Substantia nigra (tissue), 51 donors: ENCODE measurements at places on chromosomes 6 and 20.

- no peak for DNase-seq
These were observed 119.9 kb upstream of the PREP start for GRCh38 chr6:105522626-105523322.

DNA sequence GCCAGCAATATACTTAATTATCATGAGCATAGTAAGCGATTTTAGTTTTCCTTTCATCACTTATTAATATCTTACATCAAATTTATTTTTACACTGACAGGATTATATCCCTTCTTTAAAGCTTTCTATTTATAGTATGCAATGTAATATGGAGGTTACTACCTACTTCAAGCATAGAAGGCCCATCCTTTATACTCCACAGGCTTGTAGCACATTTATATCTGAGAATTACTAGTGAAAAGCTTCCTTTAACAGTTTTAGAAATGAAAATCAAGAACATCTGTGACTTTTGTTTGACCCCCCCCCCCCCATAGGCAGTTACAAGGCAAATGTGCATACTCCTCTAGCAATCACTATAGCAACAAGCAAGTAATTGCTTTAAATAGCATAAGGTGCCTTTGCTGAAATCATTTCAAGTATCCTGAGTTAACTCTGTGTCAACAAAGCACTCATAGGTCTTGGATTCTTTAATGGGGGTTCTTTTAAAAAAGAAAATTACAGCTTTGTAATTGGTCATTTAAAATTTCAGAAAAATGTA, 917.7 kb downstream of the PHF3 start:
- no peak for DNase-seq

GRCh38 chr6:15491255-15491985, 171.4 kb downstream of the DTNBP1 start:
- DNase-seq: peak; percentile 74

GRCh38 chr20:47686545-47686944, 98.7 kb downstream of the SULF2 start:
- no peak for DNase-seq

DNA sequence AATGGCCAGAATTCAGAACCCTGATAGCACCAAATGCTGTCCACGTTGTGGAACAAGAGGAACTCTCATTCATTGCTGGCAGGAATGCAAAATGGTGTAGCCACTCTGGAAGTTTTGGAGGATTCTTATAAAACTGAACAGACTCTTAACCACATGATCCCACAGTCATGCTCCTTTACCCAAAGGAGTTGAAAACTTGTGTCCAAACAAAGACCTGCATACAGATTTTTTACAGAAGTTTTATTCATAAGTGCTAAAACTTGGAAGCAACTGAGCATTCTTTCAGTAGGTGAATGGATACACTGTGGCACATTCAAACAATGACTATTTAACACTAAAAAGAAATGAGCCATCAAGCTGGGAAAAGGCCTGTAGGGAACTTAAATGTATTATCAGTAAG, 32.5 kb downstream of the PREP start:
- no peak for DNase-seq

GRCh38 chr20:32484225-32484957, 100.7 kb downstream of the NOL4L start:
- no peak for DNase-seq

DNA sequence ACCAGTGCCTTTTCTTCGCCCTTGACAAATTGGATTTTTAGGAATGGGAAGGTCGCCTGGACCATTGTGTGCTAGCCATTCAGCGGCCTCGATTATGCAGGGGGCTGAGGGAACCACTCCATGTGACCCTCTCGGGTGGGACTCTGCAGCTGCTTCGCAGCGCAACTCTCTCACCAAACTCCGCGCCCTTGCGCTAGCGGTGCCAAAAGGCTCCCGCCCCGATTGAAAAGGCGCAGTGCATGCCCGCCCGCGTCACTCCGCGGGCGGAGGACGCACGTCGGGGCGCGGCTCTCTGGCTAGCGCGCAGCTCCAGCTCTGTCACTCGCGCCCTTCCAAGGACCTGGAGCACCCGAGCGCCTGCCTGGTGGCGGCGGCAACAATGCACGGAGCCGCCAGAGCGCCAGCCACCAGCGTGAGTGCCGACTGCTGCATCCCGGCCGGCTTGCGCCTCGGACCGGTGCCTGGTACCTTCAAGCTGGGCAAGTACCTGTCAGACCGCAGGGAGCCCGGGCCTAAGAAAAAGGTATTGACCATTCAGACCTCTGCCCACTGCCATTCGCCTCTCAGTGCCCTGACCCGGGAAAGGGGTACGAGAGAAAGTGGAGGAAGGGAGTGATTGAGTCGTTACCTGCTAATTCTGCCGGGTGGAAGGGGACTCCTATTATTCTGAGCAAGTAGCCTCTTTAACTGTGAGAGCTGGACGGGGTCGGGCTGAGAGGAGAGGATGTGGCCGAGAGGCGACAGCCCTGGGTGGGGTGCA, at the start of gene PRDM13:
Gene PRDM13 (plus strand): TSS at position 178 of the 760 bp plus-strand sequence. CDS start 202 bp downstream, at position 380.
- DNase-seq: no peak

- no peak for DNase-seq
These were observed 14.6 kb upstream of the MYB start for GRCh38 chr6:135166515-135166914.

DNA sequence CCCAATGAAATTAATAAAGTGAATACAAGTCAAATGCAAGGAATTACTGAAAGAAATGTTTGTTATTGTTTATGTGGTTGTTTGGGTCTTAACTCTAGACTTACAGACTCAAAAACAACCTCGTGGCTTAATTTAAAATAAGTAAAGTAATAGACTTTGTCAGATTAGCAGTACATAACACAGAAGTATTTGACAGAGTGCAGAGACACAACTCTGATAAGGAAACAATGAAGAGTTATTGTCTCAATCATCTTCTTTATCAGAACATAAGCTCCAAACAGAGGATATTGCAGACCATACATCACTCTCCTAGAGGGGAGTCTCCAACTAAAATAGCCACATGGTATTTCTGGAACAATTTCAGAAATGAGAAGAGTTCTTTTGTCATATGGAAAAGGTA, 487.7 kb upstream of the HS3ST5 start:
- DNase-seq: no peak

- DNase-seq: no peak
These were observed 275.1 kb upstream of the SGK1 start for GRCh38 chr6:134593024-134593423.

DNA sequence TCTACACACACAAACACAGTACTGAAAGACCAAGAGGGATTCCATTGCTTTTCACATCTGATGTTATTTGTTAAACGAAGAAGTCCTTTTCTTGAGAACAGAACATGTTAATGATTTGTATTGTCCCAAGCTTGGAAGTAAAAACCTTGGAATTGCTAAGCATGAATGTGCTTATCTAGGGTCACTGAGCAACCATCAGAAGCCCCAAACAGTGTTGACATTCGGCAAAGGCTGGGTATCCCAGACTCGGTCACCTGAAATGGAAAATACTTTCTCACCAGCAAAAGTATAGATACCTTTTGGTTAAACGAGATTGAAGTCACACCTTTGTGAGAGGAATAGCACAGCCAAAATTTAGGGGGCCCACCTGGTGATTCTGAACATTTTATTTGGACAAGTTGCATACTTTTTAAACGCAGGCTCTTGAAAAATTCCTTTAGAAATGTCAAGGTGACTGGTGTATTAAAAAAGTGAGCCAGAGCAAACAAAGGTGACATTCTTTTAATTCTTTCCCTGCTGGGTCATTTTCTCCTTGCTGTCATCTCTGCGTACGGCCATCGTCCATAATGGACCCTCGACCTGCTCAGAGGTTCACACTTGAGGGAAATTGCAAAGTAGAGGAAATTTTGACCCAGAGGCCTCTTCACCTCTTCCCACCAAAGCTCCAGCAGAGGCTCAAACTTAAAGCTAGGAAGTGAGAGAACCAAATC, 95.8 kb upstream of the FOXA2 start:
- DNase-seq: no peak

GRCh38 chr6:3259491-3259958, 778 bp downstream of the PSMG4 start:
- DNase-seq: no peak

DNA sequence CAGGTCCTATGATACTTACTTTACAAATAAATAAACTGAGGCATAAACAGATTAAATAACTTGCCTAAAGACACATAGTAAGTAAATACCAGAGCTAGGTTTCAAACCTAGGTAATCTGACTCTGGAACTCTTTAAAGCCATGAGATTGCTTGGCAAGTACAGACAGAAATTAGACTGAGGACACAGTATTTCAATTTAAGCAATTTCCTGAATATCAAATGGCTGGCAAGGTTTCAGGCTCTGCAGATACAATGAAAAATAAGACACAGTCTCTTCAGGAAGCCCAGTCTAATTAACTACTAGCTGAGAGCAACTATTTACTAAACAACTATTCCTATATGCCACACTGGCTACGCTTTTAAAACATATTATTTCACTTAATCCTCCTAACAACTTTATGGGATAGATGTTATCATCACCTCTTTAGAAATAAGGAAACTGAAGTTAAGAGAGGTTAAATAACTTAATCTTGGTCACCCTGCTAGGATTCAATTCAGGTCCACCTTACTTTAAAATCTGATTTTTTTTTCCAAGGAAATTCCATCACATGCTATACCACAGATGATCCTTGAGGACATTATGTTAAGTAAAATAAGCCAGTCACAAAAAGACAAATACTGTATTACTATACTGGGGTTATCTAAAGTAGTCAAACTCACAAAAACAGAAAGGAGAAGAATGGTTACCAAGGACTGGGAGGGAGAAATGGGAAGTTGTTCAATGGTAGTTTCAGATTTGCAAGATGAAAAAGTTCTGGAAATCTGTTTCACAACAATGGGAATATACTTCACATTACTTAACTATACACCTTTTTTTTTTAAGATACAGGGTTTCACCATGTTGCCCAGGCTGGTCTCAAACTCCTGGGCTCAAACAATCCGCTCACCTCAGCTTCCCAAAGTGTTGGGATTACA, 4.1 kb downstream of the TRPC4AP start:
- DNase-seq: no peak

DNA sequence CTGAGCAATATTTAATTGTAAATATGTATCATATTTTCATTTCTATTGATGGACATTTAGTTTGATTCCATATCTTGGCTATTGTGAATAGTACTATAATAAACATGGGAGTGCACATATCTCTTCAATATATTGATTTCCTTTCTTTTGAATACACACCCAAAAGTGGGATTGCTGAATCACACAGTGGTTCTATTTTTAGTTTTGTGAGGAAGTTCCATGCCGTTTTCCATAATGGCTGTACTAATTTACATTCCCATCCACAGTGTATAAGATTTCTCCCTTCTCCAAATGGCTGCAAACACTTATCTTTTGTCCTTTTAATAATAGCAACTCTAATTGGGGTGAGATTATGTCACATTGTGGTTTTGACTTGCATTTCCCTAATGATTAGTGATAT, 86.7 kb upstream of the RAB32 start:
- no peak for DNase-seq

DNA sequence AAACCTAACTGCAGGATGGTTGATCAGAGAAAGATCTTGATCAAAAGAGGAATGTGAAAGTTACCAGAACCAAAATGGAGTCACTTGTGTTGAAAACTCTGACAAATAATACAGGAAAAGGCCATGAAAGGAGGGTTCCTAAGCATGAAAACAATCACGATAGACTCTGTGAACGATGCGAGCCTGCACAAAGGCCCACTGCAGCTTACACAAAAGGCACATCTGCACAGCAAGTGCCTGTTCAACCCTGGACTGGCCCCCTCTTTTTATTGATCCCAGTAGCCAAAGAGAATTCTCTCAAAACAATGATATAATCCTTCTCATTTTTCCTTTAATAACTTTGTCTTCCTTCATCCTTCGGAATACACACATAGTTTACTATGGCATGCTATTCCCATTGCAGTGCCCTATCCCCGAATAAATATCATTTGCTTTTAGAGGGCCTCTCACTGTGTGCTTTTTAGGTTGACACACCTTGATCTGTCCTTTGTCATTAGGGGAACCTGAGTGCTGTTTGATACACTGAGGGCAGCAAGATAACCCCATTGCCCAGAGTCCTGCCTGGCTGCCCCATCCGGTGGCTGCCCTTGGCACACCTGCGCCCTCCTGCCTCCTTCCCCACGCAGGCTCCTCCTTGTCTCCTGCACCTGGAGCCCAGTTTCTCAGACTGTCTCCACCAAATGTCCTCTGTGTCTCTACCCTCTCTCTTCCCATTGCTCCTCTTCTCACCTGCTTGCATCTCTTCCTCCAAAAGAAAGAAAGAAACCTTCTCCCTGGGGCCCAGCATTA, 98.3 kb upstream of the FRMD1 start:
- DNase-seq: no peak

DNA sequence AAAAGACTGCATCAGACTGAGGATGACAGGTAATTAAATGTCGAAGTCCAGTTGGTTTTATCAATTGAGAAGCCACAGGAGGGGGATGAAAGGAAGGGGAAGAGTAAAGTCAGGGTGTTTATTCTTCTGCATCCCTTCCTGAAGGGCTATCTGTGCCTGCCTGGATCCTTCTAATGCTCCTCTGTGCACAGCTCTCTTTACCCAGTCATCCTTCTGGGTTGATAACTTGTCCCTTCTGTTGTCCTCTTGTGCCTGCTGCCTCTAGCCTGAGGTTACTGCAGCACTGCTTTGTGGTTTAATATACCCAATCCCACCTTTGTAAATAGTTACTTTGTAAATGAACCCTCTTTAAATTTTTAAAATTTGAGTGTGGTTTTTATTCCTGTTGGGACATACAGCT, 1127.3 kb downstream of the EPHA7 start:
- DNase-seq: no peak

- DNase-seq: no peak
These were observed 36.5 kb downstream of the SULF2 start for GRCh38 chr20:47748823-47749222.

- DNase-seq: no peak
These were observed 26.4 kb upstream of the PTGIS start for GRCh38 chr20:49594143-49594930.

- DNase-seq: no peak
These were observed 66.9 kb downstream of the FAXC start for GRCh38 chr6:99282479-99283062.

- DNase-seq: no peak
These were observed 47.1 kb upstream of the NXT1 start for GRCh38 chr20:23303325-23304102.

GRCh38 chr6:116764961-116765841, at the start of gene FAM162B:
TSS of gene FAM162B (minus strand) at chr6:116765719. CDS start at chr6:116765576, 143 bp downstream.
- DNase-seq: no peak

GRCh38 chr6:105726902-105727655, 324.2 kb upstream of the PREP start:
- no peak for DNase-seq

DNA sequence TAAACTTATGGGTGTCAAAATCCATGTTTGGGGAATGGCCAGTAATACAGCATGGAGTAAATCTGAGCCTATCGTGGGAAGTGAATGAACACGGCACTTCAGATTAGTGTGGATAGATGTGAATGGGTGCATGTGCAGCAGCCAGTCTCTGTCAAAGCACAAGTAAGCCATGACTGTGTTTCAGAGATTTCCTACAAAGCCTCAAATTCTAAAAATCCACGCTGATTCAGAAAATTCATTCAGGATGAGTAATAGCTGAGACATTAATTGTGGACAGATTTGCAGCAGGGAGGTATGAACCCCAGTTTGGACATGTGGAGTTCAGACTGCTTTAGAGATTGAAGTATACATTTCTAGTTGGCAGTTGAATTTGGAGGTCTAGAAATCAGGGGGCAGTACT, 115.1 kb downstream of the QKI start:
- no peak for DNase-seq

- no peak for DNase-seq
These were observed 3.1 kb downstream of the STXBP5 start for GRCh38 chr6:147207351-147207750.
